ENCODE measurements at places on chromosomes 5 and 9.

GRCh38 chr5:93924628-93925027 is 183.2 kb upstream of the POU5F2 start:
- DNase-seq, result no peak

DNA sequence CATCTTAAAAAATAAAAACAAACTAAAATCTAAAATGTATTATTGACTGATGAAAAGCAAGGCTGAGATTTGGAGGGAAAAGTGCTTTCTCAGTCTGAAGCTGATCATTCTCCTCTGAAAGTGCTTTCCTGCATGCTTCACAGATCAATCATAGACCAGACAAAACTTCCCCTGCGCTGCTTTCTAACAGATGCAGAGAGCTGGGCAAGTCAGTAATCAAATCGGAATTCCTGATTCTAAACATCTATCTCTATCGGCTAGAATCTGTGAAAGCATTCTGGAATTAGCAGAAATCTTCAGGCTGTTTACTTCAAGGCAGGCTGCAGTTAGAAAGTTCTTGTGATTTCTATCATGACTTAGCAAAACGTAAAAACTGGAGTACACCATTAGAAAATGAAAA is 15.6 kb upstream of the FAM81B start:
- DNase-seq, result no peak

DNA sequence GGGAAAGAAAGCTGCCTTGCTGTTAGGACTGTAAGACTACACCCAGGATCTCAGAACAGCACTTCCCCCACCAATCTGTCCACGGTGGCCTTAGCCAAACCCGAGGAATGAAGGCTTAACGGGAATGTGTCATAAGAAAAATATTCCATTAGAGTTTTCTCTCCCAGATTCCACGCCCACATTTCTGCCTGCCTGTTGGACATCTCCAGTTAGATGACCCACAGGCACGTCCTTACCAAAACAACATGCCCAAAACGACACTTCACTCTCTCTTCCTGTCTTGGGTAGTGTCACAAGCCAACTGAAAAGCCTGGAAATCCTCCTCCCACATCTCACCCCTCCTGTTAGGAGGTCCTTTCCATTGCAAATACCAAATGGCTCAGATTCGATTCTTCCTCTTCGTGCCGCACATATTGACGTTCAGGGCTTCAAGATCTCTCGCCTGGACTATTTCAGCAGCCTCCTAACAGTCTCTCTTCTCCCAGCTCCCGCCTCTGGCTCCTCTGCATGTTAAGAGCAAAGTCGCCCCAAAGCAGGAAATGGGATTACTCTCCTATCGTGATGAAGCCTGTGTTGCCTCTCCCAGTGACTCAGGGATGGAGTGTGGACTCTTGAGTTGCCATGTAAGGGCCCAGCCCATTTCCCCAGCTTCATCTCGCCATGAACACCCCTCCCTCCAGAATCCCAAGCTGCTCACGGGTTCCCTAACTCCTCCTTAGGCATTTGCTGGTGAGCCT is 159.3 kb downstream of the NR3C1 start:
- DNase-seq, result no peak

DNA sequence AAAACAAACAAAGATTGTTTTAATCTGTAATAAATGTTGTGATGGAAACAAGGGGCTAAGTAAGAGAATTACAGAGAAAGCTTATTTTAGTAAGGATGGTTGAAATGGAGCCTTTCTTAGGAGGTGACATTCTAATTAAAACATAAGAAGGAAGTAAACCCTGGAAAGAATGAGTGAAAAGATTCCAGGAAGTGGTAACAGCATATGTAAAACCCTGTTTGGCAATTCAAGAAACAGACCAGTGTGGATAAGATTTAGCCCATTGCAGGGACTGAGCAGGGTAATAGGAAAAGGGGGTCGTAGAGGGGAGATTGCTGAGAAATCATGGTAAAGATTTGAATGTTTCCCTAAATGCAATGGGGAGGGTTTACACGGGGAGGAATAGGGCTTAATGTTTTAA is 21.6 kb upstream of the PIP5K1B start:
- peak; percentile 22 for DNase-seq

- no peak for DNase-seq
Measured at GRCh38 chr5:167763772-167764171, 527.7 kb upstream of the WWC1 start.

DNA sequence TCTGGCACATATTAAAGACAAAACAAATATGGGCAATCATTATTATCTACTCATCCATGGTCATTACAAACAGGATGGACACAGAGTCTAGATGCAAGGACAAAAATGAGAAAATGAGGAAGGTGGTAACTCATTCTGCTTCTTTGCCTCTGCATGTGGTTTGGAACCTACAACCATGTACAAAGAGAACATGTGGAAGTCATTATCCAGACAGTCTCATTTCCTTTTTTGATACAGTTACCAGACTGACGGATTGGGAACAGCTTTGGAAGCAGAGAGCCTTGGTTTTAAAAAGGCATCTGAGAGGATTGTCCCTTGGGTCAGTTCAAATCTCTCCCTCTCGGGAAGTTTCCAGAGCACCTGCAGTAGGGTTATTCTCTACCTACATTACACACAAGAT is 433.4 kb upstream of the TNC start:
- no peak for DNase-seq

DNA sequence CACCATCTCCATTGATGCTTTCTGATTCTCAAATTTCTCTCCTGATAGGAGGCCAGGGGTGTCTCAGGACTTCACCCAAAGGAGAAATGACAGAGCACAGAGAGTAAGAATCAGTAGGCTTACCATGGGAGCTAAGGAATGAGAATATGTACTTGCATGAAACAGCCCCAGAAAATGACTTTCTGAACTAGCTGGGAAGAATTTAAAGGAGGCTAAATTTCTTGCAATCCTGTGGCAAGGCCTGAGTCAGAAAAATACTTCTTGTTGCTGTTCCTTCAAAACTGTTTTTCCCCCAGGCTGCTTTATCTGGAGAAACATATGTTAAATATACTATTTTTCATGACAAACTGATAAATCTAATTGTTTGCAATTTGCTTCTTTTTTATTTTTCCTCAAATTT is 53.4 kb upstream of the FBXL7 start:
- DNase-seq, result no peak

DNA sequence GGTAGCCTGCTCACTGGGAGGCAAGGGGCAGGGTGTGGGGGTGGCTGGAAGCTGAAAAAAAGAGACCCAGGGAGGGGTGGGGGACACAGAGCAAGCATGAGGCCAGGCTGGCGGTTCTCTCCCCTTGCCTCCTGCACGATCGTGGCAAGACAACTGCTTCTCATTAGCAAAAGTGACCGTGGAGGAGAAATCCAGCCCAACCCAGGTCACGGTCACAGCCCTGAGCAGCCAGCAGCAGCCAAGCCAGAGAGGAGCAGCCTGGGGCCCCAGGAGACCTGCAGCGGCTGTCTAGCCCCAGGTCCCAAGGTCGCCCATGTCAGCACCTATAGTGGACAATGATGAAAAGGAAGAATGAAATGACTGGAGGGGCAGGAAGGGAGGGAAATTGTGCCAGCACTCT is 89.1 kb downstream of the NRG2 start:
- no peak for DNase-seq

DNA sequence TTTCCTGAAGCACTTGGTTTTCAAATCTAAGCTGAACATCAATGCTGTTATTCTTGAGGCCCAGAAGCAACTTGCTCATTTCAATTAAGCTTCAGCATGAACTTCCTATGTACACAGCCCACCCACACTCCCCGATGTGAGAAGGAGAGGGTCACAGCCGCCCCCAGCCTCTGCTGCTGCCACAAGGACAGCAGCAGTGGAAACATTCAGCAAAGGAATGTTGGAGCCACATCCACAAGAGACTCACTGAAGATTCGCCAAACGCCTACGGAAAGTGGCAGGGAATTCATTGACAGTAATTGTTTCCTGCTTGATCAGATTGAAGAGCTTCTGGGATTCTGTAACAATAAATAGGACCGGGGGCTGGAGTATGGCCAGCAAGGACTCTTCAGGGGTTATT is 2.9 kb downstream of the TGFBI start:
- no peak for DNase-seq

GRCh38 chr5:53994148-53994547 is 316.2 kb downstream of the ARL15 start:
- DNase-seq, result peak; percentile 80

GRCh38 chr9:131658377-131659129 is 81.3 kb downstream of the RAPGEF1 start:
- peak; percentile 97 for DNase-seq

GRCh38 chr5:8019719-8020218 is 150.8 kb downstream of the MTRR start:
- DNase-seq, result peak; percentile 29

GRCh38 chr5:110351430-110351829 is 375.0 kb downstream of the TMEM232 start:
- no peak for DNase-seq

- no peak for DNase-seq
Measured at GRCh38 chr5:53199882-53200281, 90.3 kb upstream of the MOCS2 start.

- DNase-seq, result peak; percentile 8
Measured at GRCh38 chr5:178538741-178539229, 51.4 kb downstream of the COL23A1 start.

GRCh38 chr5:171207256-171207847 is 101.7 kb upstream of the TLX3 start:
- DNase-seq, result peak; percentile 59

DNA sequence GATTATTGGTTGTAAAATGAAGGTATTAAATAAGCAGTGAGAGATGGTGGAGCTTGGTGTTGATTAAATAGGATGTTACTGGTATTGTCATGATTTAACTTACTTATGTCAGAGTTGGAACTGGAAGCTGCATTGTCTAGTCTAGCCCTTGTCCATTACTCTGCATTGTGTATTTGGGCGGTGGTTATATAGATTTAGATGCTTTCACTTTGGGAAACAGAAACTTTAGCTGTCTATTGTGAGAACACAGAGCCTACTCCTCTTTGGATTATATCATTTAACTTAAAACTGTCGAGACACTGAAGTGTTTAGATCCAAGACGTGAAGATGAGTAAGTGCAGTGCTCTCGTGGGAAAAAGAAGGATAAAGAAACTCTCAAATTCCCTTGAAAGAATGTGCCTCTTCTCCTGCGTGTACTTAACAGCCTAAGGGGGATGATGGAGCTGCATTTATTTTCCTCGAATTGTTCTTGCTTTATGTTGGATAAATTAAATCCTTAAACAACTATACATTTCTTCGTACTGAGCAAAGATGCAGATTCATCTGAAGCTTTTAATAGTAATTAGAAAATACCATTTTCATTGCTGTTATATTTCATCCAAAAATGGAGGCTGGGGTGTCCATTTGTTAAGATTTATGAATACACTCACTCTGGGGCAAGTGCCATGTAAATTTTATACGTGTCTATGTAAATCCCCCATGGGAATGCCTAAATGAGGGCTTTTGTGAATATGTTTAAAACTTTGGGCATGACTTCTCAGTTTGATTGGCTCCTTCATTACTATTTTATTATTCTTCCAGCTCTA is 21.6 kb downstream of the FBXL7 start:
- DNase-seq, result no peak

DNA sequence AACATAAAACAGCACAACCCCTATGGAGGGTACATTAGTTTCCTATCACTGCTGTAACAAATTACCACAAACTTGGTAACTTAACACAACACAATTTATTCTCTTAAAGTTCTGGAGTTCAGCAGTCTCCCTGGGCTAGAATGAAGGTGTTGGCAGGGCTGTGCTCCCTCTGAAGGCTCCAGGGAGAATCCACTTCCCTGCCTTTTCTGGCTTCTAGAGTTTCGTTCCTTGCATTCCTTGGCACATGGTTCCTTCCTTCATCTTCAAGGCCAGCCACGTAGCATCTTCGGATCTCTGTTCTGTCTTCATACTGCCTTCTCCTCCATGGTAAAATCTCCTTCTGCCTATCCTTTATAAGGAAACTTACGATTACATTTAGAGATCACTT is 25.0 kb upstream of the GSN start:
- DNase-seq, result no peak

GRCh38 chr5:133234273-133234672 is 182.5 kb downstream of the HSPA4 start:
- DNase-seq, result no peak

GRCh38 chr5:84197538-84197937 is 187.1 kb downstream of the EDIL3 start:
- DNase-seq, result peak; percentile 79

GRCh38 chr9:93682155-93682968 is 106.0 kb downstream of the PHF2 start:
- peak; percentile 24 for DNase-seq

DNA sequence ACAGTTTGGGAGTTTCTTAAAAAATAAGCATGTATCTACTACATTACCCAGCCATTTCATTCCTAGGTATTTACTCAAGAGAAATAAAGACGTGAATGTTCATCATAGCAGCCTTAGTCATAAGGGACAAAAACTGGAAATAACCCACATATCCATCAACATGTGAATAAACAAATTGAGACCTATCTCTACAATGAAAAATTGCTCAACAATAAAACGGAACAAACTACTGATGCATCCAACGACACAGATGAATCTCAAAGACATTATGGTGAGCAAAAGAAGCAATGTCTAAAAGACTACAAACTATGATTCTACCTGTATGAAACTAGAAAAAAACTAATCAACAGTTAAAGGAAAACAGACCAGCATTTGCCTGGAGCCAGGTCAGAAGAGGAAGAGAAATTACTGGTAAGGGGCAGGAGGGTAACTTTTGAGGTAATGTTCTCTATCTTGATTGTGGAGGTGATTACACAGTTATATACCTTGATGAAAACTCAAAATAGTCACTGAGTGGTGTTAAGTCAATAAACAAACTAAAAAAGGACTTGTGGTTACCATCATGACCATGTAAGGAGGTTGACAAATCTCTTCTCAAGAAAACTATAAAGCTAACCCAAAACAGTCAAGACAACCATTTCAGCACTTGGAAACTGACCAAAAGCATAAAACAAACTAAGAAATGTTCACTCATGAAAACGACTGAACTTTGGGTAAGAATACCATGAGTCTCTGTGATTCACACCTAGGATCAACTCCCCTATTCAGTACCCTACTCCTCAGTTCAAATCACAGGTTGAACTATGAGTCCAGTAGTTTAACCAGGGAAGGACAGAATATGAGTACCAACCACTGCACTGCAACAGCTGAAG is 10.4 kb downstream of the UIMC1 start:
- DNase-seq, result peak; percentile 89

DNA sequence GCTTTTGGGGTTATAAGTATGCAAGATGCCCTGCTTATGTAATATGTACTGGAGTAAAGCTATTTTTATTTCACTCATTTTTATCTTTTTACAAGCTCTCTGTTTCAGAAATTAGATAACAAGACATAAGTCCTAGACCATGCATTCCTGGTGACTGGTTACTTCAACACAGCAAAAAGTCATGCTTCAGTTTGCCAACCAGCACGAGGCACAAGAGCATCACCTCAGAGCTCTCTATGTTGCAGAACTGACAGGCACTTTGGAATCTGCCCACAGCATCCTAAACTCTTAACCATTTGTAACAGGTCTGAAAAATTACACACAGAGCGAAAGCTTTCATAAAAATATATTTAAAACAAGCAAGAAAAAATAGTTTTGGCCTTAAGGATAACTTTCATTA is 112.8 kb downstream of the MARCHF11 start:
- DNase-seq, result no peak

DNA sequence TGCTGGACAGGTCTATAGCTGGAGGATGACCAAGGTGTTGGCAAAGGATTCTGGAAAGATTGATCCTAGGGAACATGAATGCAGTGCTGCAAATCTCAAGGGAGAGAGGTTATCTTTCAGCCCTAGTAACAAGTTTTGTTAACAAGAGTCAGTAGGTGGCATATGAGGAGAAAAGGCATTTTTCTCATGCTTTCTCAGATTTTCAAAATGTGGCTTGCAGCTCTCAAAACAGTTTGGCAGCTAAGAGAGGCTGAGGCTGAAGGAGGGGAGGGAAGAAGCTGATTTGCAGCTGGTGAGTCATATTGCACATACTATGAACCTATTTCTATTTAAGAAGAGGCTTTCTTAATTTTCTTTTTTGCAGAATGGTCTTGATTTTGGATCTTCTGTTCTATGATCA is 64.3 kb upstream of the PCA3 start:
- no peak for DNase-seq
